ENCODE measurements at places on chromosomes 5 and 9.

DNA sequence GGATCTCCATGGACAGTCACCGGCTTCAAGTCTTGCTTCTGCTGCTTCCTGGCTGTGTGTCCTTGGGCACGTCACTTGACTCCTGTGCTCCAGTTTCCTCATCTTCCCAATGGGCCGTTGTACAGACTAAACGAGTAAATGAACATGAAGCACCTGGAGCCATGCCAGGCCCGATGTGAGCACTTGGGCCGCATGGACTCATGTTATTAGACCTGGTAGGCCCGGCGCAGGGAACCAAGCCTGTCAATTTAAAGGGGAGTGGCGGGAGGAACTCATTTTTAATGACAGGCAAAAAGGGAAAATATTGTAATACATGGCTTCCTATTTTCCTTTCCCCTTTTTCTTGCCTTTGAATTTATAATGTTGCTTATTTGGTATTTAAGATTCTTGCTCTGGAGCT is 47.5 kb downstream of the TENT4A start:
- DNase-seq = no peak

GRCh38 chr5:40655138-40655537 is 24.6 kb upstream of the PTGER4 start:
- no peak for DNase-seq

DNA sequence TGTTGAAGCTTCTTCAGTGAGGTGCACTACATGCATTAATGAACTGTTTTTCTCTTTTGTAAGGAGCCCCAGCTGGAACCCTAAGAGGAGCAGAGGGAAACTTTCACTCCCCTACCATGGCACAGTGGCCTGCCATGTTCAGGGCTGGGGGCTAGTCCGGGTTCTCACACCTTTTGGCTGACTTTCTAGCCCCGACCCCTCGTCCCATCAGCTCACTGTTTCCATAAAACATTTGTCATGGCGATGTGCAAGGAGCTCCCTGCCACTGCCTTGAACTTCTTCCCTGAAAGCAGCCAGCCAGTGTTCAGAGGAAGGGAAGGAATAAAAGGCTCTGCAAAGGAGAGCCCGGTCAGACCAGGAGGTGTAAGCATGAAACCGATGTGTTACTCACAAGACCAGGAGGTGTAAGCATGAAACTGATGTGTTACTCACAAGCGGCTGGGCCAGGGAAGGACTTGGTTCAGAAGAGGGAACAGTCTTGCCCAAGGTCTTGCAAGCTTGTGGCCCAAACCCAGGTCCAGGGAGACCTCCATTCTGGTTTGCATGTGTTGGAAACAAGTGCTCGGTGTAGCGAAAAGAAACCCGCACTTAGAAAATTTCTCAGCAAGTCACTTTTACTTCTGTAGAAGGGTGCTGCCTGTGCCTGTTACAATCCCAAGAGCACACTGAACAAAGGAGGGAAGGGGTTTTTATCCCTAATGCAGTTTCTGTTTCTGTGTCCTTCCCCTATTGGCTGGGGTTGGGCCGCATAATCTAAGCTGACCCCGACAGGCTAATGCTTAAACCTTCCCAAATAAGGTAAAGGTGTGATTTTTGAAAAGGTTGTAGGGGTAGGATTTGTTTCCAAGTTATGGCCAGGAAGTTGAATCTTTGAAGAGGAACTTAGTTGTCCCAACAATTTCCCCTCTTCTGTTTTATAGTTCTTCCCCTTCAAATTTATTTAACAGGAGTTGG is 3.4 kb upstream of the ABO start:
- DNase-seq = no peak

DNA sequence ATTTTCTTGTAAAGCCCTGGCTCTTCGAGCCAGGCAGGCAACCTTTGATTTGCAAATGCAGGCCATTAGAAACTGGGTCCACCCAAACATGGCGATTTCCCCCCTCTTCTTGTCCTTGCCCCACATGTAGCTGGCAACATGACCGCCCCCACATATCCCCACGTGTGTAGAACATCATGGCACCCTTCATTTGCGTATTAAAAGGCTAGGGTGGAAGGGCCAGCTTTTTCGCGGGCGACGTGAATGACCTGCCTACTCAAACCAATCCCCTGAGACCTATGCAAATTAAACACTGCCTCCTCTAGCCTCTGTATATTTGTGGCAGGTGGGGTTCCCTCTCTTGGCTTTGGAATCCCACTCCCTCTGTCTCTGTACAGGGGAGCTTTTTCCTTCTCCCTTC is 107.0 kb upstream of the CLINT1 start:
- DNase-seq = no peak

DNA sequence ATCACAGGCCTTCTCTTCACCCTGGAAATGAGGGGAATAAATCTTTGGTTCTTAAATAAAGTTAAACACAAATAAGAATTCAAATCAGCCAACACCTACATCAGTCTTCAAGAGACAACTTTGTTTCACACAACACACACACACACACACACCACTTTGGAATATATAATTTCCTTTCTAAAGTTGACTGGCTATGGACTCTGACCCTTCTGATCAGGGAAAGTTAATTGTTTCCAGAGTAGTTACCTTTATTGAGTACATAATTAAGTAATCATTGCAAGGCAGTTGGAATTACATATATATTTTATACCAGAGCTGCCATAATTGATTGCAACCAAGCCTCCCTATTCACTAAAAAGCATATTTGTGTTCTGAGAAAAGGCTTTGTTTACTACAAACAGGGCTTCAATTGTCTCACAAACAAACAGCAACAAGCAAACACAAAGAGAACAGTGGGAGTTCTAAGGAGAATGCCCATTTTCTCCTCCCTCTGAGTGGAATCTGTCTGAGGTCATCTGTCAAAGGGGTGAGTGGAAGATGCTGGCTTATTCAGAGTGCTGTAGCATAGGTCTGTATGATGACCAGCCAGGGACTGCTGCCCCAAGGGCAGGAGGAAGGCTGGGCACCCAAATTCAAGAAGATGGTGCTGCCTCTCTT is 136.6 kb downstream of the SEMA6A start:
- DNase-seq = no peak

GRCh38 chr9:88319936-88320747 is 68.1 kb upstream of the SPIN1 start:
- no peak for DNase-seq

DNA sequence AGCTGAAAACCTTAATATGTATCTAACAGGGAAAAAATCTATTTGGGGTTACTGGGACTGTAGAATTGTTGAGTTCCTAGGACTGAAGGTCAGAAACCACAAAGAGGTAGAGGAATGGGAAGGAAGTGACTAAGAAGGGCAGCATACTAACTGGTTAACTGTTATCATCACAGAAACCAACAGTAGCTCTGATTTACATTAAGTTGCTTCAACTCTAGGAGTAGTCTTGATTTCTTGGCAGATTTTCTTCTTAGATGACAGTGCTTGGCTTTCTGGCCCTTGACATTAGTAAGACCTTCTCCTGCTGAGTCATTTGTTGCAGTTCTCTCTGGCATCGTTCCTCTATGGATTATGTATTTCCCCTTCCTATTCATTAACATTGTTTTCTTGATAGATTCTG is 116.1 kb upstream of the RASA1 start:
- DNase-seq = no peak

GRCh38 chr9:135487281-135488012 is 7.9 kb downstream of the PPP1R26 start:
- DNase-seq = no peak

- DNase-seq = no peak
Measured at GRCh38 chr5:77629509-77630113, 8.9 kb downstream of the OTP start.

DNA sequence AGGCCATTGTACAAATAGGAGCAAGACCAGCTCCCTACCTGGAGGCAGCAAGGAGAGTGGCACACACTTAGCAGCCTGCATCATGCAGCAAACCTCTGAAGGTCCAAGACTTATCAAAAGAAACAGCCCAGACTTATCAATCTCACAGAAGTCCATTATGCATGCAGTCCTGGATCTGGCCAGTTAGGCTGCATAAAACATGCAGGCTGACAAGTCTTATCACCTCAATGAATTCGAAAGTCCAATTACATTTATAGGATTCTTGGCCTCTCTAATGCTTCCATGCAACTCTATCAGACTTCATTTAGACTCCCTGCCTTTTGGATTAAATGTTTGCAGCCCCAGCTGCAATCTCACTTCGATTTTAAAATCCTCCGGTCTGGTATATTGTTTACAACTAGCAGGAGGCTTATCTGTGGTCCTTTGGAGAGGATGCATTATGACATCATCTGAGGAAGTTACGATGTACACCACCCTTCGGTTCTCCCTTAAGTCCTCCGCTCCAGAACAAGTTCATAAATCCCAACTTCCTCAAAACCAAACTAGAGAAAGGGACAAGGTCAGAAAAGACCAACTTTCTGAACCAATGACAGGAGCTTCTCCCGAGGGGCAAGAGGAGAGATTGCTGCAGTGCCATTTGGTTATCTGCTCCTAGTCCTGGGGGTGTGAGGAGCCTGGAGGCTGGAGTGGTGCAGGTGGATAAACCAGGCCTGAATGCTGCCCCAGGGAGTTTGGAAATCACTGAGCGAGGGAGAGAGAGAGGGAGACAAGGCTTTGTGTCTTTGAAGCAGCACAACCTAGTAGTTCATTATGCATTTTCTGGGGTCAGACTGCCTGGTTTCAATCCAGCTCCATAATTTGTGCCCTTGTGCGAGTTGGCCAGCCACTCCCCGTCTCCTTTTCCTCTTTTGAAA is 313.9 kb downstream of the TLE1 start:
- no peak for DNase-seq

DNA sequence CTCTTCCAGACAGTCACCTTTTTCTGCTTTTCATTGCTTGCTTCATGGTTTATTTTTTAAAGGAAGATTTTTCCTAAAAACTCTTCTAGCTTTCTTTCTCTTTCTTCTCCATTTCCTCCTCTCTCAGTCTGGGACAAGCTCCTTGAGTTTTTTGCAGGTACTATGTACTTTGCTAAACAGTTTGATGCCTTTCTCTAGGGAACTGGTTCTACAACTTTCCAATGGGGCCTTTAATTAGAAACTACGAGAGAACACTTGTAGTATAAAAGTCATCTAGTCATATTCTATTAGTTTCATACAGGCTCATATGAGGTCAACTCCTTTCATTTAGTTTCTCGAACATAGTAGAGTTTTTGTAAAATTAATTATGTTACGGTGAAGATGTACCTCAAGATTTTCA is 189.6 kb downstream of the DOCK8 start:
- DNase-seq = no peak

GRCh38 chr5:150645070-150645700 is 4.7 kb downstream of the SYNPO start:
- DNase-seq = no peak

DNA sequence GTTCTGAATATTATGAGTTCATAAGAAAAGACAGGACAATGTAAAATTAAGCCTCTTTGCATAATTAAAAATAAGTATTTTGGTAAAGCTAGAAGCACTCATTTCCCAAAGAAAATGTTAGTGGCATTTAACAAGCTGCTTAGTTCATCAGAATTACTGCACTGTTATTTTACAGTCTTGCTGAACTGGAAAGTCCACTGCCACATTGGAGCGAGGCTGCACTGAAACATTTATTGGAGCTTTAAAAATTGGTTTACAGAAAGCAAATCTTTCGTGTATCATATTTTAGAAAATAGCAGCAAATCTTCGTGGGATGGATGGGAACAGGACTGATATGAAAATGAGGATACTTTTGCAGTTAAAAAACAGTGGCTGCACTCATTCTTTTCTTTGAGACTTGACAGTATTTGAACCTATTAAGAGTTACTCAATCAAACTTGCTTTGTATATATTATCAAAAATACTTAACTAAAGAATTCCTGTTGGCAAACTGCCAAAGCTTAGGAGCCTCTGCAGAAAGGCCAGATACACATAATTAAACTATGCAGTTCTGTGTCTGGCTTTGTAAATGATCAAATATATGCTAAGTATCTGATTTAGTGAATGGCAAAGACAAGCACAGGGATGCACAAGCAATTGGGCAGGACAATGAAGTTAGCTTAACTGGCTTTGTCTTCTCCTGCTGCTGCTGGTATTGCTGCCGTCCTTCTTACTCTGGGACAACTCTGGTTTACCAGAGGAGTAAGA is 16.5 kb upstream of the FBXL7 start:
- DNase-seq = no peak

DNA sequence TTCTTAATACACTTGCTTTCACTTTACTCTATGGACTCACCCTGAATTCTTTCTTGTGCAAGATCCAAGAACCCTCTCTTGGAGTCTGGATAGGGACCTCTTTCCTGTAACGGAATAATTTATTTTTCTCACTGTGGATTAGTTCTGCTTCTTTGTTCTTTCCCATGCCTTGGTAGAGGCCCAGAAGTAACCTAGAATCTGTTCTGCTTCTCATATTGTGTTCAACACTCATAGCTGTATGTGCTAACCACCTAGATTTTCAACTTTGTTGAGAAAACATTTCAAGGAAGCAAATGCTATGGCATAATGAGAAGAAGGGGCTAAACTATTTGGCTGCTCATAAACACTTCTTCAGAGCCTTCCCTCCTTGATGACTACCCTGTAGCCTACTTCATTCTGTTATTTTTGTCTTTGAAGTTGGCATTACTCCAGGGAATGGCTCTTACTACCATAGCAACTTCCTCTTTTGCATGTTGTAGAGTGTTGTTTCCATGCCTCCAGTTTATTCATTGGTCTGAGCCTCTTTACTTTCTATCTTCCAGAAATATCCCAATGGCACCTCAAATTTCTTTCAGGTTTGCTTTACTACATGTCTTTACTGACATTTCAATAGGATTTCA is 74.3 kb downstream of the KIAA0825 start:
- no peak for DNase-seq

- no peak for DNase-seq
Measured at GRCh38 chr5:16784088-16784487, 152.0 kb downstream of the MYO10 start.

- DNase-seq = no peak
Measured at GRCh38 chr9:3215658-3216057, 310.1 kb downstream of the RFX3 start.

DNA sequence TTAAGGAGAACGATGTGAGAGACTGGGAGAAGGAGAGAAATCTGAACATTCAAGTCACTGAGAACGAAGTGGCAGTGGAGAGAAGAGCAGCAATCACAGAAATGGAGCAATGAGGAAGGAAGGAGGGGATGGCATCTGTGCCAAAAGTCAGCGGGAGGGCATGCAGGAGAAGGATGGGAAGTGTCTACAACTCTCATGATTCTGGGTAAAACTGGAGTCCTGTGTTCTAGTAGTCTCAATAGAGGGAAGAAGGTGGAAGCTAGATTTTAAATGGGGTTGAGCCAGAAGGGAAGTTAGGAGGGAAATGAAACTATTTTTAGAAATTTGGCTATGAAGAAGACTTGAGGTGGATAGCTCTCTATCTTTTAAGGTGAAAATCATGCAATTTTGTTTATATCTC is 39.1 kb upstream of the SPATA31C2 start:
- DNase-seq = no peak

Data from NCI-H1436 (cell line).